ENCODE measurements at places on chromosomes 3 and 15.
A peak's percentile ranks its signal among the peaks of the same experiment; 100 is the strongest.

GRCh38 chr3:135706758-135707375 is 258.7 kb upstream of the PPP2R3A start:
- no peak for DNase-seq

DNA sequence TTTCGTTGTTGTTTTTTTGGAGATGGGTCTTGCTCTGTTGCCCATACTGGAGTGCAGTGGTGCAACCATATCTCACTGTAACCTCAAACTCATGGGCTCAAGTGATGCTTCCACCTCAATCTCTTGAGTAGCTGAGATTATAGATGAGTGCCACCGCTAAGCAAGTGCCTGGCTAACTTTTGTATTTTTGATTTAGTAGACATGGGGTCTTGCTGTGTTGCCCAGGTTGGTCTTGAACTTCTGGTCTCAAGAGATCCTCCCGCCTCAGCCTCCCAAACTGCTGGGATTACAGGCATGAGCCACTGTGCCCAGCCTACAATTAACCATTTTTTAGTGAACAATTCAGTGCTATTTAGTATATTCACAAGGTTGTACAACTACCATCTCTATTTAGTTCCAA is 42.2 kb downstream of the ARHGEF3 start:
- DNase-seq, result no peak

- DNase-seq, result peak; percentile 17
Observed at GRCh38 chr15:100914876-100915275, 4.3 kb upstream of the LRRK1 start.

GRCh38 chr15:33671456-33671855 is 296.8 kb upstream of the CHRM5 start:
- DNase-seq, result no peak

DNA sequence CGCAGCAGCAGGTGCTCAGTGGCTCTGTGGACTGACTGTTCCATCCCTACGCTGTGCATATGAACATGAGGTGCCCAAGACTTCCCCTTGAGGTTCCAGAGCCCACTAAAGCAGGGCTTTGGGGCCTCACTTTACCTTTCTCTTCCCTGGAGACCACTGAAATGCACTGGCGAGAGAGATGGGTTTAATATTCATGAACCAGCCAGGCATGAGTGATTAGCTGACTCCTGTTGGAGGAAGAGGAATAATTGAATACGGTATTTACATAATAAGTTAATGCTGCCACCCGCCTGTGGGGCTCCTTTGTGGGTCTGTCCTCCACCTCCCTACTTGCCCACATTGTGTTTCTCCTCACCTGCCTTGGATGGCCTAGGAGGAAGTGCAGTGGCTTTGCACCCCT is 263.4 kb downstream of the TLE3 start:
- no peak for DNase-seq

- peak; percentile 41 for DNase-seq
Observed at GRCh38 chr15:95663156-95664100, 667.1 kb upstream of the NR2F2 start.

Measured in EL (cell line).